ENCODE measurements at places on chromosomes 7 and 10. TPM values are rescaled to one million over a fixed set of nuclear protein-coding genes. Genes with fewer than 3 reads are reported as not detected.

FGFR2 gene
- total RNA-seq, result 0.36 TPM

LRIT1 gene
- not detected for total RNA-seq

LIPJ gene
- total RNA-seq, result not detected

ZNF804B gene
- total RNA-seq, result not detected

AUTS2 gene
- 3.0 TPM for total RNA-seq

CACNA2D1 gene
- total RNA-seq, result 6.9 TPM

EBF3 gene
- total RNA-seq, result 0.14 TPM

CALCR gene
- total RNA-seq, result not detected

DNA2 gene
- 9.7 TPM for total RNA-seq

LBX1 gene
- not detected for total RNA-seq

RNF32 gene
- 1.2 TPM for total RNA-seq

ARHGEF5 gene
- total RNA-seq, result 2.2 TPM

TBL2 gene
- 57.8 TPM for total RNA-seq

PRSS37 gene
- total RNA-seq, result not detected

ACTL6B gene
- total RNA-seq, result not detected

LRRN3 gene
- total RNA-seq, result 0.05 TPM

FAM241B gene
- 19.8 TPM for total RNA-seq

SSC4D gene
- total RNA-seq, result 0.92 TPM

GATA3 gene
- total RNA-seq, result 4.5 TPM

HIP1 gene
- 19.3 TPM for total RNA-seq

NUDCD3 gene
- total RNA-seq, result 62.9 TPM

PSD gene
- 0.42 TPM for total RNA-seq

BBS9 gene
- total RNA-seq, result 3.6 TPM

LIMK1 gene
- 35.7 TPM for total RNA-seq

BTBD16 gene
- total RNA-seq, result 0.82 TPM

GARIN1A gene
- total RNA-seq, result 0.45 TPM
